Panc1 (cell line): ENCODE measurements at places on chromosomes 12 and 14. TPM values are rescaled to one million over a fixed set of nuclear protein-coding genes. Genes with fewer than 3 reads are reported as not detected.

DNA sequence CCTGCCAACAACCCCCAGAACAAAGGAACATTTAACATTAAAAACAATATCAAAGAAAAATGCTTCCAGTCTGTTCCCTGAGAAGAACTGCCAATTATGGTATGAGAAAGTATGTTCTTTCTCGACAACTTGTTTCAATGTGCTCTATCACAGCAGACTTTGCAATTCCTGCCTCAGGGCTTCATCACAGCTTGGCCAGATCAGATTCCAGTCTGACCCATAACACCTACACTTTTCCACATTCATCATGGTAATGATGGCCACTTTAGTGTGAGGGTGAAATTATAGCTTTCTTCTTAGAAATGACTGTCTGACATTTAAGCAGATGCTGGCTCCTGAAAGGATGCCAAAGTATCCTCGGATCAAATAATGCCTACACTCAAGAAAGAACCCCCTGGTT, 17.0 kb downstream of the NEK9 start:
- no peaks in the 10 kb centered on the region; the same call in 1 of the 2 replicates for H3K36me3 ChIP-seq
- no peaks in the 10 kb centered on the region for H3K27me3 ChIP-seq
- no peaks in the 10 kb centered on the region for H3K4me1 ChIP-seq

The TAS2R50 gene
- 0.18 TPM for total RNA-seq

DNA sequence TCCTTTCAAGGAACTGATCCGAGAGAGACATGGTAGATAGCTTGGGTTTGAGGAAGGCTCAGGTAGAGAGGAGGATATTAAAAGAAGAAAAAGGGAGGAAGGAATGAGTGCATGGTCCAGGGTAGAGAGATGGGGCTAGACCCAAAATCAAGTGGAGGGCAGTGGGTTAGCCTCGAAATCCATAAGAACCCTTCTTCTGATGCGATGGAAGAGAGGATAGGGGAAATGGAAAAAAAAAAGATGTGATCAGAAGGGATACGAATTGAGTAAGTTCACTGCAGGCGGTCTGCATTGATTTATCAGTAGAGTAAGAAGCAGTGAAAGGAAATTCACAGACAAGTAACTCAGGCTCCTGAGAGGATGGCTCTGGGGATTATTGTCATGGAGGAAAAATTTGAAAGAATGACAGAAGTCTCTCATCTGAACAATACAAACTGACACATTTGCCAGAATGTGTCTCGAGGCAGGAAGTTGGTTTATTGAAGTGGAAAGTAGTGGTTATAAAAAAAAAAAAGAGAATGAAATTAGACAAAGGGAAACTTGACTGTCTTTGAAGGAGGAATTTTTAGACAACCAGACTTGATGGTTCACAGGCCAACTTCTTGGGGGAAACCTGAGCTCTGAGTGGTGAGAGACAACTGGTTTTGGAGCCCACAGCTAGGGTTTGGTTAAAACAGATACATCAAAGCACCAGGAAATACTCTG, 10.2 kb downstream of the PPFIBP1 start:
- H3K36me3 ChIP-seq, result no peaks in the 10 kb centered on the region
- no peak overlapping the region for H3K27ac ChIP-seq
- H3K4me1 ChIP-seq, result peaks cover 22% of the 10 kb centered on the region
- no peak overlapping the region for H3K4me3 ChIP-seq

The IQSEC3 gene
- total RNA-seq, result not detected

DNA sequence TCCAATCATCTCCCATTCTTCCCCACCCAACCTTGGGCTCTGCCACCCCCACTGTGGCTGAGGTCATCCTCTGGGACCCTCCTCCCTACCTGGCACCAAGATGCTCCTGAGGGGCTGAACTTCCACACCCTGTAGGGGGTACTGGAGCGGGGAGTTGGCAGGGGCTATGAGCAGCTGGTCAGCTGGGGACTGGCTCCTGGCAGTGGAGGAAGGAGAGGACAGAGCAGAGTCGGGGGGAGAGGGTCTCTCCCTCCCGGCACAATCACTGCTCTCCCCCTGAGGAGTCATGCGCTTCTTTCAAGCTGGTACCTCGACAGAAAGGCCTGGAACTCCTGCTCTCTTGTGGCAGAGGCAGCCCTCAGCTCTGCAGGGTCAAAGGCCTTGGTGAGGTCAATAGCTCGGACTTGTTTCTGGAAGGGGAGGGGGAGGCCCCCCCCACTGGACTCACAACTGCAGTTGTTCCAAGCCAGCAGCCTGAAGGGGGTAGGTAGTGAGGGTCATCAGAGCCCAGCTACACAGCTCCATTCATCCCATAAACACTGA, 2.0 kb downstream of the B4GALNT1 start:
- peaks cover 8% of the 10 kb centered on the region for H3K4me1 ChIP-seq
- no peaks in the 10 kb centered on the region; the same call in 1 of the 2 replicates for H3K36me3 ChIP-seq
- no peak overlapping the region for H3K27ac ChIP-seq
- no peak for DNase-seq
- H3K27me3 ChIP-seq, result no peaks in the 10 kb centered on the region

- no peaks in the 10 kb centered on the region for H3K36me3 ChIP-seq
- H3K27me3 ChIP-seq, result no peaks in the 10 kb centered on the region
- no peaks in the 10 kb centered on the region for H3K4me1 ChIP-seq
These were observed 152.4 kb downstream of the KIF26A start for GRCh38 chr14:104290756-104291122.

The LRTM2 gene
- not detected for total RNA-seq

The AKAP6 gene
- total RNA-seq, result 0.82 TPM
